Activated naive CD8-positive, alpha-beta T cell treated with anti-CD3 and anti-CD28 coated beads, Interleukin-2, amount 10 ng/mL, durations not matched to agents 7 days and 5 days (primary cell): ENCODE measurements at places on chromosomes 1 and 21. TPM values are rescaled to one million over a fixed set of nuclear protein-coding genes. Genes with fewer than 3 reads are reported as not detected.

Gene IL24
- total RNA-seq, result not detected

Gene MANEAL
- total RNA-seq, result 1.4 TPM

Gene CTSK
- 9.4 TPM for total RNA-seq

Gene ARHGAP30
- total RNA-seq, result 260 TPM

Gene KLF17
- total RNA-seq, result not detected

- peaks cover 8% of the 10 kb centered on the region for H3K4me1 ChIP-seq
- no peak for DNase-seq
- peaks cover 4% of the 10 kb centered on the region for H3K27me3 ChIP-seq
- H3K36me3 ChIP-seq, result no peaks in the 10 kb centered on the region
- H3K27ac ChIP-seq, result no peak overlapping the region
These were observed 59.0 kb upstream of the BCAR3 start for GRCh38 chr1:93740601-93741031.

DNA sequence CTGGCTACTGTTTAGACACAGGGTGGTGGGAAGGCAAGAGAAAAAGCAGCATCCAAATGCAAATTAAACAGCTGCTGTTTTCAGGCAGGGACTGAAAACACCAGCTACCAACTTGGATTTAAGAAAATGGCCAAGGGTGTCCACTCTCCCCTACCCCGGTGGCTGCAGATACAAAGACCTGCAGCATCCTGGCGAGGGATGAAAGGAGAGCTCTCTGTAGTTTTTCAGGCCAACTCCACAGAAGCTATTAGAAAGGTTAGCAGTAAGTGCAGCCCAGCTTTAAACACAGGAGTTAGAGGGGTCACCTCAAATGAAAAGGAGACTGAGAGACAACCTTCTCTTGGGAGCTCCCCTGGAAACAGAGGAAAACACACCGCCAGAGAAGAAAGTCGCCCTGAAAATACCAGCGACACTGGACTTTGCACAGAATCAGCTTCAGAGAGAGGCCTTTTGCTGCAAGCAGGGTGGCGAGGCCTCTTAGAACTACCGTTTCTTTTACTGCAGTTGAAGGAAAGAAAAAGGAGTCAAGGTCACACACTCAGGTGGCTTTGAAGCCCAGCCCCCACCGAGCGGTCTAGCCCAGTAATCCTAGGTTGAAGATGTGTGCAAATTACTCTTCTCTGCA is 74.4 kb upstream of the TIAM1 start:
- no peaks in the 10 kb centered on the region for H3K4me1 ChIP-seq
- peaks cover 3% of the 10 kb centered on the region for H3K27me3 ChIP-seq
- H3K4me3 ChIP-seq, result no peak overlapping the region
- H3K27ac ChIP-seq, result no peak overlapping the region
- no peak for DNase-seq

DNA sequence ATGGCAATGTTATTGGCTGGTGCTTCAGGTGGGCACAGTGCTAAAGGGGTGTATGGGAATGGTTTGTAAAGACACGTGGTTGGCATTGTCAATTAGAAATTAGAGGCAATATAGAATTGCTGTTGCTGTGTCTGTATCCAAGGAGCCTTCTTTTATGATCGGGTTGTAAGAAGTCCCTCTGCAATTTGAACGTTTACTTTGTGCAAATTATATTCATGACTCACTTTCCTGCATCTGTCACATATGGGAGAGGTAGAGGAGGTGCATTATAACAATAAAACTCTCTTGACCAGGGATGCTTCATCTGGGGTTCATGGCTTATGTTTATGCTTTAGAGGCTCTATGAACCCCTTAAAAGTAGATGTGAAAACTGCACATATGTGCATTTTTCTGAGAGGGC is 130.4 kb upstream of the DNAH14 start:
- H3K4me3 ChIP-seq, result no peak overlapping the region
- no peaks in the 10 kb centered on the region for H3K27me3 ChIP-seq
- H3K36me3 ChIP-seq, result no peaks in the 10 kb centered on the region
- H3K27ac ChIP-seq, result no peak overlapping the region
